Right lobe of liver (tissue), 6 donors: ENCODE measurements at places on chromosomes 2 and 18. TPM values are rescaled to one million over a fixed set of nuclear protein-coding genes. Genes with fewer than 3 reads are reported as not detected.
A peak's percentile ranks its signal among the peaks of the same experiment; 100 is the strongest.

GRCh38 chr2:181218401-181218821 lies 238.0 kb downstream of the UBE2E3 start:
- no peak overlapping the region for H3K4me3 ChIP-seq
- no peaks in the 10 kb centered on the region for H3K27me3 ChIP-seq
- no peaks in the 10 kb centered on the region for H3K36me3 ChIP-seq
- no peaks in the 10 kb centered on the region for H3K4me1 ChIP-seq

DNA sequence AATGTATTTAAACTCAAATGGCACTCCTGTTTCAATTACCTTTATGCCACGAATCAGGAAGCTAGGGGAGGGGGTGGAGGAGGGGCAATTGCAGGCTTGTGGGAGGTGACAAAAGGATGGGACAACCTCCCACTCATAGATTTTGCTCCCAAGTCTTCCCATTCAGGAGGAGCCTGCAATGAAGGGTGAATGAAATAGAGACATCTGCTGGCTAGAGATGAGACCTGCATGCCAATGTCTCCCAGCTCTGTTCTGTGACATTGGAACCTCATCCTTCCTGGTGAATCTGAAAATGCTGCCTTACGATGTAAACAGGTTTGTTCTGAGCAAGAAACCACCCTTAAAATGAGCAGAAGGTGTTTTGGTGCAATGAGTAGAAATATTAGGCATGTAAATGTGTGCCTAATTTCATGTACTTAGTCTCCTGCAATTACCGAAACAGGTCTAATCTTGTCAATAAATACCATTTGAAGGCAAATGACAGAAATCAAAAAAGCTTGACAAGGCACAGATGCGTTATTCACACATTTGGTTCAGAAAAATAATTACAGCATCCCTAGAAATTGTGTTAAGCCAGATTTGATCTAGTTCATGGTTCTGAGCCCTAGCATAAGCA lies 2.7 kb upstream of the PID1 start:
- H3K27me3 ChIP-seq, result no peaks in the 10 kb centered on the region
- peak; percentile 66 for DNase-seq
- H3K36me3 ChIP-seq, result no peaks in the 10 kb centered on the region
- no peak overlapping the region for H3K27ac ChIP-seq

- no peaks in the 10 kb centered on the region for H3K36me3 ChIP-seq
- no peaks in the 10 kb centered on the region for H3K4me1 ChIP-seq
- H3K27me3 ChIP-seq, result no peaks in the 10 kb centered on the region
- H3K4me3 ChIP-seq, result no peak overlapping the region
- DNase-seq, result no peak
Measured at GRCh38 chr2:29226375-29226774, 111.2 kb downstream of the CLIP4 start.

DNA sequence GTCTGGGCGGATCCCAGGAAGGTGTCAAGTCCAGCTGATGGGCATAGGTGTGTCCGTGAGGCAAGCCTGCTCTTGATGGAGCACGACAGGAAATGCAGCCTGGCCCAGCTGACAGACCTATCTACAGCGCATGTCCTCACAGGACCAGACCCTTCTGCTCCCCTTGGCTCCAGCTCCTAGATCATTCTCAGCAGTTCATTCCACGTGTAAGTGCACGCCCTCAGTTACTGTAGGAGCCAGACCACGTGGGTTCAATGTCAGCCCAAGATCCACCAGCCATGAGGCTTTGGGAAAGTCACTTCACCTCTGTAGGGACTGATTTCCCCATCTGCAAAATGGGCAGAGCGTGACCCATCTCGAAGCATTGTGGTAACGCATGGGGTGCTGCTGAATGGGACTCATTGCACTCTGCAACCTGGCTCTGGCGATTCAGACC lies 47.8 kb downstream of the TMEM17 start:
- no peak for DNase-seq
- no peaks in the 10 kb centered on the region for H3K36me3 ChIP-seq
- no peak overlapping the region for H3K4me3 ChIP-seq
- H3K27me3 ChIP-seq, result no peaks in the 10 kb centered on the region

DNA sequence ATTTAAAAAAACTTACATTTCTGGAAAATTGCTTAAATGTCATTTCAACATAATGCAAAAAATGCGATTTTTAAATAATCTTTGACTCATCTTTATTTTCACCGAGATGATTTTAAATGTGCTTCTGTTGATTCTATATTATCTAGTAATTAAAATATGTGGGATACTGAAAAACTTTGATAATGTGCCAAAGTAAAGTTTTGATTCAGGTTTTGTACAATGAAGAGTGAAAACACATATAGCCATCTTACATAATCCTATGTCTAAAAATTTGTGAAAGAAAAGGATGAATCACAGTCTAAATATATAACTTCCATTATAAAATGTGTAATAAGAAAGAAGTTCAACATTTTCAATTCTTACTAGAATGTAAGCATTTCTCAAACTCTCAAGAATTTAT lies 204.3 kb upstream of the ZC3H15 start:
- H3K36me3 ChIP-seq, result no peaks in the 10 kb centered on the region
- H3K4me1 ChIP-seq, result no peaks in the 10 kb centered on the region
- H3K4me3 ChIP-seq, result no peak overlapping the region
- DNase-seq, result no peak
- H3K27me3 ChIP-seq, result no peaks in the 10 kb centered on the region

DNA sequence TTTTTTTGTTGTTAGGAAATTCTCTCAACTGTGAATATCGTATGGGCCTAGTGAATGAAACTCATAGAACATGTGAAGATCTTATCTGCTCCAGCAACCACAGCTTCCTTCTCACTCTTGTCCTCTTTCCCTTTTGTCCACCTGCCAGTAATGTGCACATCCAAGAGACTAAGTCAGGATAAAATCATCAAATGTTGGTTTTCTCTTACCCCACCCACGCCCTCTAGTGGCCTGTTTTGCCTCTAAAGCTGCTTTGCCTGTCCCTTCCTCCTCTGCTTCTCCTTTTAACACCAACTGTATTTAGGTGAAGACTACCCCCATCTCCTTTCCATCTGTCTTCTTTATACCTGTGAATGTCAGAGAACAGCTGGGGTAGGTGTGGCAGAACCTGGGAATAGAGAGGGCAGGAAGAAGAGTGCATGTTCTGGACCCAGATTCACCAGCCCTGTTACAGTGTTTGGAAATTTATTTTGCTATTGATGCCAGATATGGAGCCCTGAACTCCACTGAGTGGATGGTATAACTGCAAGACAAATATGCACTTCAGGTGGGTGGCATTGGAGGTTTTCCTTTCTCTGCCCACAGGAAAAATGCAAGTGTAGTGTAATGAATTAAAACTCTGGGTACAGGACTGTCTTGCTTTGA lies 8.4 kb upstream of the MGAT5 start:
- no peak overlapping the region for H3K4me3 ChIP-seq
- H3K27ac ChIP-seq, result no peak overlapping the region
- DNase-seq, result peak; percentile 73
- no peaks in the 10 kb centered on the region for H3K4me1 ChIP-seq
- no peaks in the 10 kb centered on the region for H3K36me3 ChIP-seq

- H3K4me1 ChIP-seq, result no peaks in the 10 kb centered on the region
- H3K27ac ChIP-seq, result no peak overlapping the region
- H3K4me3 ChIP-seq, result no peak overlapping the region
- H3K36me3 ChIP-seq, result no peaks in the 10 kb centered on the region
- no peak for DNase-seq
Measured at GRCh38 chr18:63186520-63187222, 132.9 kb downstream of the BCL2 start.

DNA sequence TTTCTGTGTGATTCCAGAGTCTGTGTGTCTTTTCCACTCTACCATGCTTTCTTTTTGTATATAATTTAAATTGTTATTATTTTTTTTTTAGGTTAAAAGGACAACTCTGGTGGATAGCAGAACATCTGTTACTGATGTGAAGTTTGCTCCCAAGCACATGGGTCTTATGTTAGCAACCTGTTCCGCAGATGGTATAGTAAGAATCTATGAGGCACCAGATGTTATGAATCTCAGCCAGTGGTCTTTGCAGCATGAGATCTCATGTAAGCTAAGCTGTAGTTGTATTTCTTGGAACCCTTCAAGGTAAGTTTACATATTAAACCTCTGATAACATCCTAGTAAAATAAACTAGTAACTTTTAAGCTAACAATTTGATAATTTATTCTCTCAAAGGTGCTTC lies 15.3 kb downstream of the SEH1L start:
- H3K4me3 ChIP-seq, result no peak overlapping the region
- no peak for DNase-seq
- H3K27me3 ChIP-seq, result no peaks in the 10 kb centered on the region
- H3K27ac ChIP-seq, result no peak overlapping the region
- H3K4me1 ChIP-seq, result no peaks in the 10 kb centered on the region
- peaks cover 14% of the 10 kb centered on the region for H3K36me3 ChIP-seq

DNA sequence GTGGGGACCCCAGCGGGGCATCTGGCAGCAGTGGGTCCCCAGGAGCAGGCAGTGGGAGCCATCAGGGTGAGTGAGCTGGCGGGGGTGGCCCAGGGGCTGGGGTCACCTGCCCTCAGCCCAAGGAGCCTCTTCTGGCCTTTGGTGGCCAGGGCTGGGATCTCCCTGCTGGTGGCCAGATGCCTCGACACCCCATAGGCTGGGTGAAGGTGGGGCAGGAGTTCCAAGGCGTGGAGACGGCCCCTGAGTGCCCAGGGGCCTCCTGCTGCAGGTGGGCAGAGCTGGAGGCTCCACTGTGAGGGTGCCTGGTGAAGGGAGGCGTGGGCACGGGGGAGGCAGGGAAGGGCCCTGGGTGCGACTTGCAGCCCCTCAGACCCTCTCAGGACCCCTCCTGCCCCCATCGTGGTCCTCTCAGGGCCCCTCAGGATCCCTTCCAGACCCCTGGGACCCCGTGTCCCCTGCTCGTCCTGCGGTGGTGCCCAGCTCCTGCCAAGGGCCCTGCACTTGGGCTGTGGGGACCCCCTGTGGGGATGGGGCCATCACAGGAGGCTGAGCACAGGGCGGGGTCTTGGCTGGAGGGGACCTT lies 5.0 kb upstream of the GPR35 start:
- H3K36me3 ChIP-seq, result no peaks in the 10 kb centered on the region
- H3K27ac ChIP-seq, result no peak overlapping the region
- H3K4me1 ChIP-seq, result no peaks in the 10 kb centered on the region
- no peaks in the 10 kb centered on the region for H3K27me3 ChIP-seq

DNA sequence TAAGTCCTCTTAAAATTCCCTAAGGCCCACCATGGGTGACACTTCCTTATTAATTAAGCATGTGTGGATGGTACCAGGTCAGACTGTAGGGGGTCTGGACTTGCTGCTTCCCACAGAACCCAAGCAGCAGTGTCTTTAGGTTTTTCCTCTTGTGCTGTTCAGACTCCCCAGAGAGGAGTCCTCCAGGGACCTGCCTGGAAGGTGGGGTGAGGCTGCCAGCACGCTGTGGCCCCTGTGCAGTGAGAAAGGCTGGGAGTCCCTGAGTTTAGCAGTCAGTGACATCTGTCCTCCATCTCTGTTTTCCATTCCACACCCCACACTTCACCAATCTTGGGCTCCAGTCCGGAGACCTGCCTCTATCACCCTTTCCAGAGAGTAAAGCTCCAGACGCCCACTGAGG lies 18.0 kb upstream of the ST3GAL5 start:
- H3K27ac ChIP-seq, result no peak overlapping the region
- no peaks in the 10 kb centered on the region for H3K27me3 ChIP-seq
- peaks cover 12% of the 10 kb centered on the region for H3K4me1 ChIP-seq

DNA sequence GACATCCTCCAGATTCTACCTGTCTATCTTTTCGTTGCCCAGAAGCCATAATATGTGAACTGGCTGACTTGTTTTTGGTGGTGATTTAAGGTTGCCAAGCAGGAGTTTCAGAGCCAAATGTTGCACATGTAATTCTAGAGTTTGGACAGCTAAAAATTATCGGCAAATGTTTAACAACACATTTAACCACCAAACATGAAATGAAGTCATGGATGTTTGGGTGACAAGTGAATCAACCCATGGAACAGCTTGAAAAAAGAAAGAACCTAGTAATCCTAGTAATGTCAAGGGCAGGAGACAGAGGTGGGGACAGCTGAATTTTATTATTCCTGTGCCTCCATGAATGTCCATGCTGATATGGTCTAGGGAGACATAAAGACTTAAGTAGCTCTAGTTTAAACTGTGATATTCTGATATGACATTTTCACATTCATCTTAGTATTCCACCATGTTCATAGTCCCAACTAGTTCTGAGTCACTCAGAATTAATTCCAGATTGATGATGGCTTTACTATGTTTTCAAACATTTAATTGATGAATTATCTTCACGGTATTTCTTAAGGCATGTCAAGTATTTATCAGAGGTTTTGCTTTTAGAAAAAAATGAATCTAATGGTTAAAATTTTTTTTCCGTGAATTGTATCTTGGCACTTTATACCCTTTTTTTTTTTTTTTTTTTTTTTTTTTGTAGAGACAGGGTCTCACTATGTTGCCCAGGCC lies 101.7 kb downstream of the SOCS6 start:
- H3K27ac ChIP-seq, result no peak overlapping the region
- no peak overlapping the region for H3K4me3 ChIP-seq
- H3K4me1 ChIP-seq, result peaks cover 13% of the 10 kb centered on the region

DNA sequence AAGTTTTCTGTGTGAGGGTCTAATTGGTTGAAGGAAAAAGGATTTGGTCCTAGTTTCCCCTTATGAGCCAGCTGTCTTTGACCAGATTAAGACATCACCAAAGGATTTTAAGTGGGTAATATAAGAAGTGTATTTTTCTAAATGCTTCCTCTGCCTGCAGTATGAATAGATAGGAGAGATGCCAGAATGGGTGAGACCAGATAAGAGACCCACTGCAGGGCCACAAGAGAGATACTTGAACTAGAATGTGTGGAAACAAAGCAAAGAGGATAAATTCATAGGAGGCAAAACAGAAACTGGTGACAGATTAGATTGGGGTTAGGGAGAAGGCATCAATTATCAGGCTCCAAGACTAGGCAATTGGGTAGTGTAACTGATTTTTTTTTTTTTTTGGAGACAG lies 1.1 kb upstream of the HDHD2 start:
- H3K4me1 ChIP-seq, result peaks cover 11% of the 10 kb centered on the region
- no peaks in the 10 kb centered on the region for H3K36me3 ChIP-seq
- H3K4me3 ChIP-seq, result no peak overlapping the region
- no peak for DNase-seq
- no peak overlapping the region for H3K27ac ChIP-seq

GRCh38 chr2:78908973-78909372 lies 116.5 kb upstream of the REG3G start:
- no peaks in the 10 kb centered on the region for H3K36me3 ChIP-seq
- no peaks in the 10 kb centered on the region for H3K27me3 ChIP-seq
- no peaks in the 10 kb centered on the region for H3K4me1 ChIP-seq
- H3K27ac ChIP-seq, result no peak overlapping the region

Gene C1GALT1C1L
- total RNA-seq, result not detected

Gene LHCGR
- not detected for total RNA-seq

Gene ATP8B1
- total RNA-seq, result 17.6 TPM

Gene NCL
- 119 TPM for total RNA-seq

Gene KIAA2012
- total RNA-seq, result 0.37 TPM
